Occipital lobe (tissue), 3 donors: ENCODE measurements at places on chromosomes 13 and 19.

DNA sequence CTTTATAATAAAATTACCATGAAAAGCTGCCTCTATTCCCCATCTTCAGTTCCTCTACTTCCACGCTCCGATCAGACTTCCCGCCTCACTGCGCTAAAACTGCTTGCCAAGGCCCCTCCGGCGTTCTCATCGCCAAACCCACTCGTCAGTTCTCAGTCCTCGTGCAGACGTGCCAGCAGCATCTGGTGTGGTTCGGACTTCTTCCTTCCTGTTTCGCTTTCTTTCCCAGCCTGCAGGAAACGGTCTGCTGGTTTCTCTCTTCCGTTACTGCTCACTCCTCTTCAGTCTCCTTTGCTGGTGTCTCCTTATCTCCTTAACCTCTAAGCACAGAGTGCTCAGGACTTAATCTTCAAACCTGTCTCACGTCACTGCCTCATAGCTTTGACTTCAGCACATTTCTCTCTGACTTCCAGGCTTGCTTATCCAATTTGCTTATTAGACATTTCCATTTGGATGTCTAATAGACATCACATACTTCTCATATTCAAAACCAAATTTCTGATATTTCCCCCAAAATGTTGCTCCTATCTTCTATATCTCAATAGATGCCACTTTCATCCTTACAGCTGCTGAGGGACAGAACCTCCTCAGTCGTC lies 40.3 kb downstream of the RCBTB2 start:
- peak; percentile 42 for DNase-seq

DNA sequence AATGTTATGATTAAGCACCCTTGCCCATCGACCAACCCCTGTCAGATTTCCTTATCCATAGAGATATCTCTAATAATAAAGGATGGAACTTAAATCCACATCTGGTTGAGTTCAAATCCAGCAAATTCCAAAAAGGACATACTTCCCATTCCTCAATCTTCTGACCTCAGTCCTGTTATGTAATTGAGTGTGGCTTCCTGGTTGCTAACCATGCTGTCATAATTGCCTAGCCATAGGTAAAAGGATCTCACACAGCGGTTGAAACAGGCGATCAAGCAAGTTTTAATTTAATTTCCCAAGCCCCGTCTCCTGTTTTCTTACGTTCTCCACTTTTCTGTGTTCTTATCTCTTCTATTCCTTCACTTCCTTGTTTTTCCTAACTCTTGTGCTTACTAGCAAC lies 550.3 kb downstream of the GPC6 start:
- no peak for DNase-seq

DNA sequence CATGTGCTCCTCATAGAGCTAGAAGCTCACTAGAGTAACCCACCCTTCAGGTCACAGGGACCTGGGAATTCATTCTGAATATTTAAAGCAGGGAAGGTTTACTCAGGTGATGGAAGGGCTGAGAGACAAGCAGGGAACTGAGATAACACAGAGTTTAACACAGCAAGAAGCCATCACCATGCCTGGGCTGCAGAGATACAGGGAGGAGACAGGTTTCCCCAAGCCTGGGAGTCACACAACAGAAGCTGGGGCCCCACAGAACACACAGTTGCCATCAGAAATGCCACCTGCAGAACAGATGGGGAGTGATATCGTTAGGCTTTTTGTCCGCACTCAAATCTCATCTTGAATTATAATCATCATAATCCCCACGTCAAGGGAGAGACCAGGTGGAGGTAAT lies 7.9 kb upstream of the CYSLTR2 start:
- no peak for DNase-seq

GRCh38 chr19:42200116-42200715 lies 17.3 kb downstream of the DEDD2 start:
- no peak for DNase-seq

GRCh38 chr13:96089749-96090239 lies at the start of gene HS6ST3:
Gene HS6ST3, plus strand, starts transcription at chr13:96090107.
- DNase-seq, result peak; percentile 71

GRCh38 chr13:99944102-99944501 lies 27.5 kb downstream of the ZIC5 start:
- no peak for DNase-seq
